ENCODE measurements at places on chromosomes 6 and 20. TPM values are rescaled to one million over a fixed set of nuclear protein-coding genes. Genes with fewer than 3 reads are reported as not detected.

ZSCAN23 gene
- 5.5 TPM for total RNA-seq

CST7 gene
- total RNA-seq: 0.35 TPM

NKAIN4 gene
- total RNA-seq: 28.5 TPM

WFDC8 gene
- total RNA-seq: not detected

- H3K4me1 ChIP-seq: peaks cover 11% of the 10 kb centered on the region
- no peaks in the 10 kb centered on the region for H3K27me3 ChIP-seq
- no peak overlapping the region for H3K4me3 ChIP-seq
- no peaks in the 10 kb centered on the region for H3K36me3 ChIP-seq
- DNase-seq: no peak
Measured at GRCh38 chr20:41574802-41575389, 43.3 kb downstream of the CHD6 start.

DNA sequence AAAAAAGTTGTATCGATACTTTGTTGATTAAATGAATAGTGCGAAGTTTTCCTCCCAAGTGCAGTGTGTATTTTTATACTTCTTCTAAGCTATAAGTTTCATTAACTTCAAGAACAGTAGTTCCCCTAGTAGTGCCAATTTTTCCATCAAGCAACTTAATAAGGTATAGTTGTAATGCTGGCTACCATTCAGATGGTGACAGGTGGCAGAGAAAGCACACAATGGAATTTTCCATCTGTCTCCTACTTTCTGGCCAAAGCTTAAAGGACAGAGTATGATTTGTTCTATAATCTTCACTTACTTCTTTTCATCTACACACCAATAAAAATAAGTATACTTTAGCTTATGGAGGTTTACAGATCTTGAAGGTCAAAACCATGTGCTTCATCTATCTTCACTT, 431.1 kb downstream of the NKAIN2 start:
- no peak overlapping the region for H3K27ac ChIP-seq
- H3K36me3 ChIP-seq: no peaks in the 10 kb centered on the region
- DNase-seq: no peak
- no peak overlapping the region for H3K4me3 ChIP-seq

- no peak overlapping the region for H3K27ac ChIP-seq
- H3K36me3 ChIP-seq: no peaks in the 10 kb centered on the region
- H3K4me3 ChIP-seq: no peak overlapping the region
- peaks cover 5% of the 10 kb centered on the region for H3K4me1 ChIP-seq
- DNase-seq: no peak
Measured at GRCh38 chr20:19241440-19241839, 29.0 kb downstream of the SLC24A3 start.

DNA sequence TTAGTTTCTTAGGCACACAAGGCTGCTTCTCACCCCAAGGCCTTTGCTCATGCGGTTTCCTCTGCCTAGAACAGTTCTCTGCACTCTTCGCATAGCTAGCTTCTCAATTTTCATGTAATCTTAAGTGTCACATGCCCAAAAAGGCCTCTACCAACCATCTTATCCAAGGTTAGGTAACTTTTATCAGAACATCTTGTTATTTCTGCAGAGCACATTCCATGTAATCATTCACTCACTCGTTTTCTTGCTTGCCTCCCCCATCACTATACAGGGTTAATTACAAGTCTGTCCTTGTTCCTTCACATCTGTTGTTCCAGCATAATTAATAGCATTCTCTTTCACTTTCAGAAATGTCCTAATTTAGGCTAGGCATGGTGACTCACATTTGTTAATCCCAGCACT, 53.8 kb downstream of the NCOA6 start:
- DNase-seq: no peak
- H3K36me3 ChIP-seq: peaks cover 51% of the 10 kb centered on the region
- no peak overlapping the region for H3K27ac ChIP-seq
- no peak overlapping the region for H3K4me3 ChIP-seq
- H3K4me1 ChIP-seq: no peaks in the 10 kb centered on the region
- H3K27me3 ChIP-seq: no peaks in the 10 kb centered on the region

DNA sequence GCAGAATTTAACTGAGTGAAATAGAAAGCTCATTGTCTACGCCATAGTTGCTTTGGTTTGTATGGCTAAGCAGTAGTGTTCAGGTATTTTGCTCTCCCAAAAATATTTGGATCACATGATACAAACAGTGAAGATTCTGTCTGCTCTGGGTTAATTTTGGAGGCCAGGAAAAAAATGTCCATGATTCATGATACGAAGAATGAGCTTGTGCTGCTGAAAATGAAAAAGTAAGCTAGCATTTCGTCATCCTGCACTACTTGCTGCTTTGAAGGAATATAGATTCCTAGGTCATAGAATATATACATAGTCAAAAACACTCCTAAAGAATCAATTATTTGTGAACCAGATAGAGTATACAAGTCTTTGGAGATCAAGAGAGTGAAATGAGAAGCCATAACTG, 8.3 kb downstream of the WRNIP1 start:
- H3K4me3 ChIP-seq: no peak overlapping the region
- DNase-seq: no peak
- H3K36me3 ChIP-seq: peaks cover 40% of the 10 kb centered on the region
- H3K4me1 ChIP-seq: peaks cover 11% of the 10 kb centered on the region
- H3K27me3 ChIP-seq: no peaks in the 10 kb centered on the region

GRCh38 chr6:15267221-15267620, 21.4 kb downstream of the JARID2 start:
- no peak for DNase-seq
- no peaks in the 10 kb centered on the region for H3K27me3 ChIP-seq
- no peak overlapping the region for H3K4me3 ChIP-seq
- no peaks in the 10 kb centered on the region for H3K36me3 ChIP-seq

GRCh38 chr20:8476021-8476420, 344.0 kb downstream of the PLCB1 start:
- H3K4me1 ChIP-seq: no peaks in the 10 kb centered on the region
- H3K36me3 ChIP-seq: no peaks in the 10 kb centered on the region
- no peak overlapping the region for H3K27ac ChIP-seq
- no peak for DNase-seq

GRCh38 chr6:145257704-145258103, 477.6 kb downstream of the EPM2A start:
- H3K4me1 ChIP-seq: no peaks in the 10 kb centered on the region
- no peak overlapping the region for H3K27ac ChIP-seq
- peak; percentile 90 for DNase-seq
- no peaks in the 10 kb centered on the region for H3K36me3 ChIP-seq
- no peaks in the 10 kb centered on the region for H3K27me3 ChIP-seq

GRCh38 chr6:169669889-169670288, 31.9 kb downstream of the WDR27 start:
- no peaks in the 10 kb centered on the region for H3K4me1 ChIP-seq
- H3K27me3 ChIP-seq: no peaks in the 10 kb centered on the region
- peak; percentile 51 for DNase-seq
- no peak overlapping the region for H3K4me3 ChIP-seq
- H3K36me3 ChIP-seq: peaks cover 35% of the 10 kb centered on the region
- H3K27ac ChIP-seq: peak overlapping the region; percentile 67

- peaks cover 14% of the 10 kb centered on the region for H3K4me1 ChIP-seq
- H3K27me3 ChIP-seq: peaks cover 9% of the 10 kb centered on the region
- H3K36me3 ChIP-seq: no peaks in the 10 kb centered on the region
- H3K4me3 ChIP-seq: no peak overlapping the region
- no peak overlapping the region for H3K27ac ChIP-seq
Measured at GRCh38 chr6:3290149-3290930, 31.6 kb downstream of the PSMG4 start.

GRCh38 chr6:163092876-163093275, 321.6 kb upstream of the QKI start:
- H3K27ac ChIP-seq: no peak overlapping the region
- H3K4me3 ChIP-seq: no peak overlapping the region
- H3K4me1 ChIP-seq: no peaks in the 10 kb centered on the region
- H3K27me3 ChIP-seq: no peaks in the 10 kb centered on the region

DNA sequence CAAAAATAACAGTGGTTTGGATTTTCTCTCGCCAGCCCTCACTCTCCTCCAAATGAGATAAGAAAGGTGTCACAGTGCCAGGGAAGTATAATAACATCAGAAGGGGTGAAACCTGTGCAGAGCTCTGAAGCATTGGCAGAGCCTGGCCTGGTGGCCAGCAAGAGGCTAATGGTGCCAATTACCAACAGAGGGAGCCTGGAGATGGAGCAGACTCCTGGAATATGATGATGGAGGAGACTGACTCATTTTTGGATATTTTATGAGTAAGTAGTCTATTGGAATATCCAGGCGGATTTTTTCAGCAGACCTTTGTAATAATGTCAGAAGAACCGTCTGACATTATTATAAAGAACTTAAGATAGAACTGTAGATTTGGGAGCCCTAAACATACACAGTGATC, 442.6 kb upstream of the MARCKS start:
- no peaks in the 10 kb centered on the region for H3K4me1 ChIP-seq
- H3K4me3 ChIP-seq: no peak overlapping the region
- DNase-seq: no peak
- no peaks in the 10 kb centered on the region for H3K27me3 ChIP-seq
- H3K27ac ChIP-seq: no peak overlapping the region
- no peaks in the 10 kb centered on the region for H3K36me3 ChIP-seq

- no peaks in the 10 kb centered on the region for H3K36me3 ChIP-seq
- H3K27ac ChIP-seq: peak overlapping the region; percentile 86
- peak; percentile 37 for DNase-seq
- H3K4me3 ChIP-seq: peak overlapping the region; percentile 50
- H3K27me3 ChIP-seq: no peaks in the 10 kb centered on the region
- H3K4me1 ChIP-seq: peaks cover 9% of the 10 kb centered on the region
Measured at GRCh38 chr6:2970034-2970685, 1.2 kb downstream of the SERPINB6 start.

- no peak for DNase-seq
- H3K4me1 ChIP-seq: peaks cover 9% of the 10 kb centered on the region
- no peak overlapping the region for H3K27ac ChIP-seq
- H3K36me3 ChIP-seq: no peaks in the 10 kb centered on the region
Measured at GRCh38 chr6:44487586-44487985, 100.1 kb downstream of the CDC5L start.

- no peaks in the 10 kb centered on the region for H3K4me1 ChIP-seq
- no peak for DNase-seq
- H3K36me3 ChIP-seq: no peaks in the 10 kb centered on the region
- no peak overlapping the region for H3K4me3 ChIP-seq
- peaks cover 7% of the 10 kb centered on the region for H3K27me3 ChIP-seq
- H3K27ac ChIP-seq: no peak overlapping the region
Measured at GRCh38 chr20:45503403-45503802, 12.0 kb downstream of the SPINT3 start.

- no peak for DNase-seq
- no peak overlapping the region for H3K27ac ChIP-seq
- no peaks in the 10 kb centered on the region for H3K4me1 ChIP-seq
- H3K27me3 ChIP-seq: no peaks in the 10 kb centered on the region
- no peaks in the 10 kb centered on the region for H3K36me3 ChIP-seq
Measured at GRCh38 chr6:156526081-156526480, 251.1 kb upstream of the ARID1B start.

DNA sequence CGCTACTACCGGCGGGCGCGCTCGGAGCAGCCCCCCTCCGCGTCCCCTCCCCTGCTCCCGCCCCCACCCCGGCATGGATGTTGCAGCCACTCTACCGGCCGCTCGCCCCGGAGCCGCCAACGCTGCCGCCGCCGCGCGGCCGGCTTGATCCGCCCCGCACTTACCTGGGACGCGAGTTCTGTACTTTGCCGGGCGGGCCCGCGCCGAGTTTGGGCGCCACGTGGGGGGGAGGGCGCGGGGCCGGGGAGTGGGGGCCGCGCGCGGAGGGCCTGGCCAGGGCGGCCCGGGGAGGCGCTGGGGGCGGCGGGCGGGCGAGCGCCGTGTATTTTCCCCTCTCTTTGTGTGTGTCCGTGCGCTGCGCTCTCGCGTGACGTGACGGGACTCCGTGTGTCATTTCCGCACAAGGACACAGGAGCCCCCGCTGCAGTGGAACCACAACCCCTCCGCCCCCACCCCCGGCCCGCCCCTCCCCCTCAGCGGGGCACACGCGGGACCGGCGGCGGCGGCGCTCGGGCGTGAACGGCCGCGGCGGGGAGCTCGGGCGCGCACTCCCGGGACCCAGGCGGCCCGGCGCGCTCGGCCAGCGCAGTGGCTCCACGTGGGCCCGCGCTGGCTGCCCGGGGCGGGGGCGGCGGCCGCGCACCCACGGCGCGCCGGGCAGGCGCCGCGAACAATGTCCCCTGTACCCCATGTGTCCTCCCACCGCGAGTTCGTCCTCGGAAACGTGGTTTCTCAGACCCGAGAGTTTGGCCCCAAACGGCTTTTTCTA, at the start of gene BEND3:
Gene BEND3, minus strand, starts transcription at position 590 of the 769 bp plus-strand sequence. CDS start 16,230 bp downstream, outside the sequence.
- H3K4me1 ChIP-seq: peaks cover 17% of the 10 kb centered on the region
- peak within 1 kb of the TSS; percentile 84 for H3K27ac ChIP-seq
- H3K4me3 ChIP-seq: peak within 1 kb of the TSS; percentile 63
- peaks cover 6% of the 10 kb centered on the region for H3K27me3 ChIP-seq
- DNase-seq: peak; percentile 64

GRCh38 chr20:44083220-44083933, 103.6 kb downstream of the JPH2 start:
- peak overlapping the region; percentile 31 for H3K27ac ChIP-seq
- peak; percentile 75 for DNase-seq
- no peak overlapping the region for H3K4me3 ChIP-seq
- no peaks in the 10 kb centered on the region for H3K36me3 ChIP-seq

GRCh38 chr6:131225127-131225526, 89.9 kb downstream of the AKAP7 start:
- H3K4me1 ChIP-seq: no peaks in the 10 kb centered on the region
- DNase-seq: no peak
- no peaks in the 10 kb centered on the region for H3K27me3 ChIP-seq
- H3K27ac ChIP-seq: no peak overlapping the region
- H3K4me3 ChIP-seq: no peak overlapping the region

DNA sequence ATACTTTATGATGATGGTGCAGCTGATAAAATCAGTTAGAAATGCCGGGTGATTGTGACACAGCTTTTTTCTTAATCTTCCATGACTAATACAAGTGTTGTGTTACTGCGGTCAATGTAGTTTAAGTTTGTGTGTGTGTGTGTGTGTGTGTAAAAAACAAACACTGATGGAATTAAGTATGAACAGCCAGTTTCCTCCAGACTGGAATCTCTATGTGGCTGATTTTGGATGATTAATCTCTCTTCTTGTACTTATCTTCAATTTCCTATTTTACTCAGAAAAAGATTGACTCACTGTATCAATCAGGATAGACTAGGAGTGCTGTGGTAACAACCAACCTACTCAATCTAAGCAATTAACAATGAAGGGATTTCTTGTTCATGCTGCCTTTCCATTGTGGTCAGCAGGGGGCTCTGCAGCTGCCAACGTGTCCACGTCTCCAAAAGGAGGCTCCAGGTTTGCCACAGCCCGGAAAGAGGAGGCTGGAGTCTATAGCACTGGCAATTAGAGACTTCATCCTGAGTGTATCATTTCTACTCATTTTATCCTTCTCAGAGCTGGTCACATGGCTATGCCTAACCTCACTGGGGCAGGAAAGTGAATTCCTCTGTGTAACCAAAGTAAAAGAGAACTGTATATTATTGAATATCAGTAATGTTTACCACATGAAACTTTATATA, 107.7 kb downstream of the CD109 start:
- no peaks in the 10 kb centered on the region for H3K36me3 ChIP-seq
- DNase-seq: peak; percentile 24

GRCh38 chr20:6784767-6785166, 17.3 kb downstream of the BMP2 start:
- H3K36me3 ChIP-seq: no peaks in the 10 kb centered on the region
- no peaks in the 10 kb centered on the region for H3K4me1 ChIP-seq
